ENCODE measurements at places on chromosomes 13 and 19. TPM values are rescaled to one million over a fixed set of nuclear protein-coding genes. Genes with fewer than 3 reads are reported as not detected.

SIGLEC8 gene
- 0.06 TPM for total RNA-seq

DCT gene
- 0.41 TPM for total RNA-seq

S1PR5 gene
- total RNA-seq: 1.7 TPM

RGL3 gene
- 46.8 TPM for total RNA-seq

COL4A2 gene
- total RNA-seq: 835 TPM

PPP1R37 gene
- total RNA-seq: 34.4 TPM

DNAAF3 gene
- total RNA-seq: 5.2 TPM

CATSPERD gene
- total RNA-seq: not detected

ZNF841 gene
- total RNA-seq: 20.3 TPM

APOC4 gene
- total RNA-seq: not detected

LACC1 gene
- 2.3 TPM for total RNA-seq

IL17D gene
- total RNA-seq: 4.3 TPM

RNF113B gene
- not detected for total RNA-seq

CDX2 gene
- total RNA-seq: not detected
